ENCODE measurements at places on chromosomes 16 and 17.
A peak's percentile ranks its signal among the peaks of the same experiment; 100 is the strongest.

DNA sequence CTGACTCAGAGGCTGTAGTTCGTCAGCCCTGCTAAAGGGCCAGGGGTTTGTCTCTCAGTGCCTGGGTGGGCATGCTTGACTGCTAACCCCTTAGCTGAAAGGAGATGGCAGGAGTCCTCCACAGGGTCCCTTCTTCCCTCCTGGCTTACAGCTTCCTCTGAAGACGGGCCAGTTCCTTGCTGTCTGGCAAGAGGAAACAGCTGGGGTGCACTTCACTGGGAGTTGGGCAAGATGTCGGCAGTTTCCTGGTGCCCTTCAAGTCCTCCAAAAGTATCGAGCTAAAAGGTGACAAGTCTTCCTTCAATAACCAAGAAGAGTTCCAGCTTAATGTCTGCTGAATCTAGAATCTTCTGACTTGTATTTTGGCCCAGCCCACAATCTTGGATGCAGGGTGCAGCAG, 23.4 kb downstream of the NUP85 start:
- DNase-seq: no peak

DNA sequence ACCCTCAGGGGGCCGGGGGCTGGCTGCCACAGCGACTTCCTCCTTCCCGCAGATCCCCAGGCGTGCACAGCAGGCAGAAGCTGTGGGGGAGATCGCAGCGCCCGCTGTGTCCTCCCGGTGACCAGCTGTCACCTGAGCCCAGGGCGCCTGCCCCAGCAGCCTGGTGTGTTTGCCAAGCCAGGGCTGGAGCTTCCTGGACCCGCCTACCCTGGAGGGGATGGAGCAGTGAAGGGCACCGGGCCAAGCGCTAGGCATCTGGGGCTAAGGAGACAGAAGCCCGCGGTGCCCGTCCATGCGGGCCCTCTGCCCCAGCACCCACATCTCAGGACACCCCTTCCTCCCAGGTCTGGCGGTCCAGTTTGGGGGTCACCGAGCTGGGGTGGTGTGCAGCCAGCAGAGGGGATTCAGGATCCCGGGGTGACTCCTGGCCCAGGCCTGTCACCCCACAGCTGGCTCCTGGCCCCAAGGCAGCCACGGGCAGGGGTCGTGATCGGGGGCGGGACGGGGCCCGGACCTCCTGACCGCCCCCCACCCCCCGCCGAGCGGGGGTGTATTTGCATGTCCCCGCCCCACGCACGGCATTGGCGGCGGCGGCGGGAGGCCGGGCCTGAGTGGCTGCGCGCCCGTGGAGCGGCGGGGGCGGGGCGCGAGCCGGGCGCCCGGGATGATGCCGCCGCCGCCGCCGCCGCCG, at the start of gene RAB26:
TSS of gene RAB26 (plus strand) at position 645 of the 691 bp plus-strand sequence. CDS start 159 bp downstream, outside the sequence.
- peak; percentile 72 for DNase-seq

GRCh38 chr16:66552286-66553177, at the start of gene CKLF:
Gene CKLF, plus strand, starts transcription at chr16:66552576. Its CDS starts 140 bp downstream, at chr16:66552716.
- DNase-seq: peak; percentile 89

DNA sequence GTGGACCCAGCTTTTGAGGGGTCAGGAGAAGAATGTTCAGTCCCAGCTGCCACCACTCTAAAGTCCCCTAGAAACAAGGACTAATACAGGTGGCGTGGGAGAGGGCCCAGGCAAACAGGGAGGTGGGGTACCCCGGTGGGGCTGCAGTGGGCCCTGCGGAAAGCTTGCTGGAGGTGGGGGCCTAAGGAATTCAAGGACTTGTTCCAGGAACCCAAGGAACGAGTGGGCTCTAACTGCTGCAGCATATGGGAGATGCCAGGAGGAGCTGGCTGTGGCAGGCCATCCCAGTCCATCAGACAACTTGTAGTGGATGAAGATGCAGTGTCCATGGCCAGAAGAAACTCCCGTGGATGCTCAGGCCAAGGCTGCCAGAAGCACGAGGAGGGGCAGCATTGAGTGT, 10.6 kb downstream of the SNX20 start:
- DNase-seq: no peak

DNA sequence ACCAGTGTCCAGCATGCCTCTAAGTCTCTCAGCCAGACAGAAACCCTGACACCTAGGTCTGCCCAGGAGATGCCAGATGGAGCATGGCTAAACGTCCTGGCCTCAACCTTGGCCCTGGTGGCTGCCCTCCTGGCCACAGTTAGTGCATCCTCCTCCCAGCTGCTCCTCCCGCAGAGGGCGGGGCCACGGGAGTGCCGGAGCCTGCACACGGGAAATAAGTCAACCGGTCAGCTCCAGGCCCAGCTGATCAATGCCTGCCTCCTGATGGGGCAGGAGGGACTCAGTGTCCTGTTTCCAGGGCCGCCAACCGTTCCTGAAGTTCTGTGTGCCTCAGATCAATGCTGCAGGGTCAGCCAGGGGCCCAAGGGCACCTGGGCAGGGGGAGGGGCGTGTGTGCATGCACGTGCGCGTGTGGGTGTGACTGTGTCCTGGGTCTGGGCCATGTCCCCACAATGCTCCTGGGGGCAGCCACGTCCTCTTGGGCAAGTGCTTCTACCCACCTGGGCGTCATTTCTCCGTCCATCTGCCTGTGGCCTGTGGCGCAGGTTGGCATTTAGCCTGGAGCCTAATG, 4.6 kb upstream of the KCNJ12 start:
- no peak for DNase-seq

DNA sequence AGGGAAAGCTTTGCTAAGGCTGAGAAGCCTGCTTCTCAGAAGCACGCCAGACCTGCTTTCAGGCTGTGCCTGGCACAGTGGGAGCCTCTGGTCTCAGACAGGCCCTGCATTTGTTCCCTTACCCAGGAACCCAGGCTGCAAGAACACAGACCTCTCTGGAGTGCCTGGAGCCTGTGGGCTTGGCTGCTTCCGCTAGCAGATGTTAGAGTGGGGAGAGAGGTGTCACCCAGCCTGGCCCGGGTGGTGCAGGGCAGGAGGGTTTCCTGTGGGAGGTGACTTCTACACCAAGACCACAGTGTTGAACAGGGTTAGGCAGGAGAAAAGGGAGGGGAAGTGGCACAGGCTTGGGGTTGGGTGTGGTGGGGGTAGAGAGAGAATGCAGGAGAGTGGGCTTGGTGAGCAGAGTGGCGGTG, 35.8 kb upstream of the ADGRG1 start:
- DNase-seq: no peak

DNA sequence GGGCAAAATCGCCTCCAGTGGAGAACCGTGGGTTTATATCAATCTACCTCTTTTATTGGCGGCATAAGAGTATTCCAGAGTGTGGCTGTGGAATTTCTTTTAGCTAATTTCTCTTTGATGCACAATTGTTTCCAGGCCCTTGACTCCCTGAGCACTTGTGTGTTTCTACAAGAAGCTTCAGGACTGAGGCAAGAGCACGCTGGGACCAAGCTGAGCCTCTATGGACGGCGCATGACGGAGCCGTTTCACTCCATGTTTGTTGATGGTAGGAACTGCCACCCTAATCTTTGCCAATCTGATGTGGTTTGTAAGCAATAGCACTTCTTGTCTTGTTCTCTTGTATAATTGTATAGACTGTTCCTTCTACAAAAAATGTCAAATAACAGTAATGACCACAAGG, 11.2 kb upstream of the ANKRD40CL start:
- DNase-seq: no peak

DNA sequence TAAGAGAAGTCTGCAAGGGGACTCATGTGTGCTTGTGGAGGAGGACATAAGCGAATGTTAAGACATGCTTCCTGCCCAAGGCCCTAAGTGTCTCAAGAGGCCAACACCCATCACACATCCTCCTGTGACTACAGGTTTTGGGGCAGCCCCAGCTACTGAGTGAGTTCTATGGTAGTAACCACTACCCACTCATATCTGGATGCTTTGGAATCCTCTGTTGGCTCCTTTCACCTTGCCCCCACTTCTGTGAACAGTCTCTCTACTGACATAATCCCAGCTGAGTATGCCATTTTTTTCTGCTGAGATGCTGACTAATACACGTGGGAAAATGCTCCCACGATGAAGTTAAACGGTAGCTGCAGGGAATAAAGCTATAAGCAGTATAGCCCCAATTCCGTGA, 153.5 kb downstream of the VPS53 start:
- DNase-seq: no peak

- no peak for DNase-seq
These were observed 44.0 kb downstream of the GPRC5B start for GRCh38 chr16:19840524-19841110.

DNA sequence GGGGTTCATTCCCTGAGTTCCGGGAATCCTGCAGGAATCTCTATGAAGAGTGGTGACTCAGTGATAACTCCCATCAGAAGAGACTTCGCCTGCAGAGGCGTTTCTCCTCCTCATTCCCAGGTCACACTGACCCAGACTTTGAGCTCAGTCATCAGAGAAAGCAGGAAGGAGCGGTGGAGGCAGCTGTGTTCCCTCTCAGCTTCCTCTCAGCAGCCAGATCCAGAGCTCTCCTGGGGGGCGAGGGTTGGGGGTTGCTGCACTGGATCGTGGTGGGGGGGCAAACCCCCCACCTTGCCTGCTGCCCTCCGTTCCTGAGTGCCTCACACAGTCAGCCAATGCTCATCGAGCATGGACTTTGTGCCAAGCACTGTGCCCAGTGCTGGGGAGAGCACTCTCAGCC, 271.2 kb downstream of the CBLN1 start:
- DNase-seq: no peak

- DNase-seq: no peak
These were observed 15.0 kb downstream of the RAB40B start for GRCh38 chr17:82683534-82683933.

GRCh38 chr16:65285128-65286048, 163.5 kb upstream of the CDH11 start:
- no peak for DNase-seq
